T-helper 17 cell (primary cell): ENCODE measurements at places on chromosomes 5 and 9.

GRCh38 chr5:111774525-111774924 lies 17.5 kb upstream of the NREP start:
- peaks cover 2% of the 10 kb centered on the region for H3K36me3 ChIP-seq
- H3K4me1 ChIP-seq: peaks cover 2% of the 10 kb centered on the region
- peaks cover 29% of the 10 kb centered on the region for H3K27me3 ChIP-seq
- H3K4me3 ChIP-seq: no peak overlapping the region

DNA sequence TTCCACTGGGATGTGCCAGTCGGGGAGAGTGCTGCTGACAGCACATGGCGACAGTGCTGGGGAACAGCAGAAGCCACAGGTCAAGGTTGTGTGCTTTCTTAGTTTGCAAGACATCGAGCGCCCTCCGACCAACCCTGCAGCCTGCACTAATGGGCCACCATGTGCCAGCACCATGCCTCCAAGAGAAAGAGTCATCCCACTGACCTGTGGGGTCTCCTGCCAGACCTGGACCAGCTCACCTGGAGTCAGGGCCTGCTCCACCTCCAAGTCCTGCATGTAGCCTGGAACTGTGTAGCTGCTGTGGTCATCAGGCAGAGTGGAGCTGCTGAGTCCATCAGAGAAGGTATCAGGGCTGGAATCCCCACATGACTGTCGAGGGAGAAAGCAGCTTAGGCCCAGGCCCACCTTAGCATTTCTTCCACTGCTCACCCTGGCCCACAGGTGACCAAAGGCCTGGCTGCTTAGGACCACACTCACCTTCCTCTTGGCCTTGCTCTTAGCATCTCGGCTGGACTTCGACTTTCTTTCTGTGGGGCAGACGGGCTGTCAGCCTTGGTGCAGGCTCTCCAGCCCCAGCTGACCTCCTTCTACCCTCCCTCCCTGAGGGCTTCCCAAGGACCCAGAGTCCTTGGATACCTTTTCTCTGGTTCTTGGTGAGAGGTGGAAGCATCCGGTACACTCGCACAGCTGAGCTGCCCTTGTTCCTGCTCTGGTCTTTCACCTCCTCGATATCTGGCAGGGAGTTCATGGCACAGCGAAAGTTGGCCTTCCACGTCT lies 4.1 kb downstream of the IRF1 start:
- H3K4me1 ChIP-seq: peaks cover 55% of the 10 kb centered on the region
- H3K27me3 ChIP-seq: no peaks in the 10 kb centered on the region
- DNase-seq: peak; percentile 7
- peak overlapping the region; percentile 100 for H3K27ac ChIP-seq

- DNase-seq: no peak
- H3K27me3 ChIP-seq: peaks cover 16% of the 10 kb centered on the region
- no peaks in the 10 kb centered on the region for H3K36me3 ChIP-seq
- no peak overlapping the region for H3K4me3 ChIP-seq
- no peaks in the 10 kb centered on the region for H3K4me1 ChIP-seq
Observed at GRCh38 chr5:172479784-172480115, 25.4 kb upstream of the SH3PXD2B start.

GRCh38 chr5:96335873-96336272 lies 97.2 kb downstream of the PCSK1 start:
- H3K4me1 ChIP-seq: no peaks in the 10 kb centered on the region
- no peak overlapping the region for H3K4me3 ChIP-seq
- DNase-seq: no peak
- H3K36me3 ChIP-seq: no peaks in the 10 kb centered on the region

DNA sequence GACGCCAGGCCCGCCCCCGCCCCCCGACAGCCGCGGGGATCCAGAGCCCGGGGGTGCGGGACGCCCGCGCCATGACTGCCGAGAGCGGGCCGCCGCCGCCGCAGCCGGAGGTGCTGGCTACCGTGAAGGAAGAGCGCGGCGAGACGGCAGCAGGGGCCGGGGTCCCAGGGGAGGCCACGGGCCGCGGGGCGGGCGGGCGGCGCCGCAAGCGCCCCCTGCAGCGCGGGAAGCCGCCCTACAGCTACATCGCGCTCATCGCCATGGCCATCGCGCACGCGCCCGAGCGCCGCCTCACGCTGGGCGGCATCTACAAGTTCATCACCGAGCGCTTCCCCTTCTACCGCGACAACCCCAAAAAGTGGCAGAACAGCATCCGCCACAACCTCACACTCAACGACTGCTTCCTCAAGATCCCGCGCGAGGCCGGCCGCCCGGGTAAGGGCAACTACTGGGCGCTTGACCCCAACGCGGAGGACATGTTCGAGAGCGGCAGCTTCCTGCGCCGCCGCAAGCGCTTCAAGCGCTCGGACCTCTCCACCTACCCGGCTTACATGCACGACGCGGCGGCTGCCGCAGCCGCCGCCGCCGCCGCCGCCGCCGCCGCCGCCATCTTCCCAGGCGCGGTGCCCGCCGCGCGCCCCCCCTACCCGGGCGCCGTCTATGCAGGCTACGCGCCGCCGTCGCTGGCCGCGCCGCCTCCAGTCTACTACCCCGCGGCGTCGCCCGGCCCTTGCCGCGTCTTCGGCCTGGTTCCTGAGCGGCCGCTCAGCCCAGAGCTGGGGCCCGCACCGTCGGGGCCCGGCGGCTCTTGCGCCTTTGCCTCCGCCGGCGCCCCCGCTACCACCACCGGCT lies 1.0 kb downstream of the FOXE1 start:
- peak overlapping the region; percentile 88 for H3K4me3 ChIP-seq
- peaks cover 5% of the 10 kb centered on the region for H3K36me3 ChIP-seq
- H3K4me1 ChIP-seq: peaks cover 14% of the 10 kb centered on the region
- H3K27ac ChIP-seq: peak overlapping the region; percentile 41
- DNase-seq: peak; percentile 39
- H3K27me3 ChIP-seq: peaks cover 65% of the 10 kb centered on the region

GRCh38 chr5:126115059-126115629 lies 308.1 kb upstream of the GRAMD2B start:
- DNase-seq: no peak
- no peak overlapping the region for H3K4me3 ChIP-seq
- H3K4me1 ChIP-seq: no peaks in the 10 kb centered on the region
- no peak overlapping the region for H3K27ac ChIP-seq

- peaks cover 7% of the 10 kb centered on the region for H3K27me3 ChIP-seq
- peaks cover 6% of the 10 kb centered on the region for H3K4me1 ChIP-seq
- peak overlapping the region; percentile 41 for H3K4me3 ChIP-seq
- peak; percentile 25 for DNase-seq
- H3K27ac ChIP-seq: no peak overlapping the region
Observed at GRCh38 chr9:19456996-19457692, 48.3 kb downstream of the ACER2 start.

DNA sequence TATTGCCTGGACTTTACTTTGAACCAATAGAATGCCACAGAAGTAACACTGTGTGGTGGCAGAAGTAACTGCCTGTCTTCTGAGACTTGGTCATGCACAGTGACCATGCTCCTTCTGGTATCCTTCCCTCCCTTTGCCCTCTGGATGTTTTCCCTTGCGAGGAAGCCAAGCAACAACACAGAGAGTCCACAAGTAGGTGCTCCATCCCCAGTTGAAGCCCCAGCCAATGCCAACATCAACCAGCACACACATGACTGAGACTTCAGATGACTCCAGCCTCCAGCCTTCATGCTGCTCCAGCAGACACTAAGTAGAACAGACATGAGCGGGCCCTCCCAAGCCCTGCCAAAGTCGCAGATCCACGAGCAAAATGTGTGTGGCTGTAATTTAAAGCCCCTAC lies 129.6 kb downstream of the EPB41L4A start:
- H3K4me1 ChIP-seq: no peaks in the 10 kb centered on the region
- peaks cover 15% of the 10 kb centered on the region for H3K27me3 ChIP-seq
- no peak overlapping the region for H3K27ac ChIP-seq

GRCh38 chr9:114484854-114485443 lies 20.3 kb downstream of the WHRN start:
- peak overlapping the region; percentile 62 for H3K4me3 ChIP-seq
- H3K27ac ChIP-seq: peak overlapping the region; percentile 45
- peaks cover 5% of the 10 kb centered on the region for H3K27me3 ChIP-seq
- H3K4me1 ChIP-seq: peaks cover 40% of the 10 kb centered on the region
- H3K36me3 ChIP-seq: peaks cover 3% of the 10 kb centered on the region
- no peak for DNase-seq

DNA sequence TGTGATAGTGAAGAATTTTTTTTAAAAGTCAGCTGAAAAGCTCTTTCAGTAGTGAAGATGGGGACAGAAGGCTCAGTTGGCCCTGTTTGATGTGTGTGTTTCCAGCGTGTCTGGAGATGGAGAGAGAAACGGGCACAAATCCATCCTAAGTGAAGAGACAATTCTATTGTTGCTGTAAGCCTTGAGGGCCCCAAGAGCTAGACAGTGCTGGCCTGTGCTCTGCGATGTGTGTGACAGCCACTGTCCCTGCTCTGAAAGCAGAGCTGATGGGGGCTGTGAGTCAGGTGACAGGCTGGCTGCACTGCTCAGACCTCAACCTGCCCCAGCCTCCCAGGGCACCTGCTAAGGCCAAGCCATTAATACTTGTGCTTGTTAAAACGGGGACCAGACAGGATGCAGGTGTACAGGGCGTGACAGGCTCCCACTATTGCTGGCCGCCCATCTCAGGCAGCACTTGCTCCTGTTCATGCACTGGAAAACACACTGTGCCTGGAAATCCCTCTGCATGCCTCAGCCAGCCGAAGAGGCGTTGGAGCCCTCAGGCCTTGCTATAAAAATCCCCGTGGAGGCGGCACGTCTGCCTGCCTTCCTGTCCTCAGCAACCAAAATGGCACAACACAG lies 44.6 kb upstream of the SEMA4D start:
- H3K27ac ChIP-seq: no peak overlapping the region
- no peaks in the 10 kb centered on the region for H3K36me3 ChIP-seq
- H3K4me1 ChIP-seq: peaks cover 29% of the 10 kb centered on the region
- DNase-seq: no peak

- H3K4me1 ChIP-seq: no peaks in the 10 kb centered on the region
- no peaks in the 10 kb centered on the region for H3K36me3 ChIP-seq
- peaks cover 21% of the 10 kb centered on the region for H3K27me3 ChIP-seq
Observed at GRCh38 chr9:2545881-2546490, 75.6 kb upstream of the VLDLR start.
